ENCODE measurements at places on chromosomes 5 and 9. TPM values are rescaled to one million over a fixed set of nuclear protein-coding genes. Genes with fewer than 3 reads are reported as not detected.

RCL1 gene
- 5.1 TPM for polyA plus RNA-seq

GLRA1 gene
- polyA plus RNA-seq, result not detected

QRFP gene
- not detected for polyA plus RNA-seq

CDH6 gene
- 2.9 TPM for polyA plus RNA-seq

SPATA31D4 gene
- not detected for polyA plus RNA-seq

NUP214 gene
- polyA plus RNA-seq, result 7.6 TPM

PRRX2 gene
- 37.4 TPM for polyA plus RNA-seq

MEGF10 gene
- polyA plus RNA-seq, result not detected

INSL4 gene
- polyA plus RNA-seq, result not detected

C5orf52 gene
- not detected for polyA plus RNA-seq

SIMC1 gene
- polyA plus RNA-seq, result 6.6 TPM

SPIN1 gene
- 53.4 TPM for polyA plus RNA-seq

GRCh38 chr9:36936498-36936831, 97.6 kb downstream of the PAX5 start:
- no peak for DNase-seq

DNA sequence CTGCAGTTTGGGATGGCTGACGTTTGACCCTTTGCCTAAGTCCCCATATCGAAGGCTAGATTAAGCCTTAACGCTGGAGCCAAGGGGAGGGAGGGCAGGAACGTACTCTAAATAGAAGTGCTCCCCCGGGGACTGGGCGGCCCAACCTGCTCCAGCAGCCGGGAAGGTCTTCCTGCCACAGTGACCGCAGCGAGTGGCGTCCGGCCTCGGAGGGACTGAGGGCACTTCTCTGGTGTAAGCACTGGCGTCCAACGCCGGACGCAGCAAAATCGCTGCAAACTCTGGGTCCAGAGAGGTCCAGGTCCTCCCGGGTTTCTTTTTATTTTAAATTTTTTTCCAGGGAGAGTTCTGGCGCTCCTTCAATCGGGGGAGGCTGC, 505 bp upstream of the ACER2 start:
- DNase-seq, result no peak

DNA sequence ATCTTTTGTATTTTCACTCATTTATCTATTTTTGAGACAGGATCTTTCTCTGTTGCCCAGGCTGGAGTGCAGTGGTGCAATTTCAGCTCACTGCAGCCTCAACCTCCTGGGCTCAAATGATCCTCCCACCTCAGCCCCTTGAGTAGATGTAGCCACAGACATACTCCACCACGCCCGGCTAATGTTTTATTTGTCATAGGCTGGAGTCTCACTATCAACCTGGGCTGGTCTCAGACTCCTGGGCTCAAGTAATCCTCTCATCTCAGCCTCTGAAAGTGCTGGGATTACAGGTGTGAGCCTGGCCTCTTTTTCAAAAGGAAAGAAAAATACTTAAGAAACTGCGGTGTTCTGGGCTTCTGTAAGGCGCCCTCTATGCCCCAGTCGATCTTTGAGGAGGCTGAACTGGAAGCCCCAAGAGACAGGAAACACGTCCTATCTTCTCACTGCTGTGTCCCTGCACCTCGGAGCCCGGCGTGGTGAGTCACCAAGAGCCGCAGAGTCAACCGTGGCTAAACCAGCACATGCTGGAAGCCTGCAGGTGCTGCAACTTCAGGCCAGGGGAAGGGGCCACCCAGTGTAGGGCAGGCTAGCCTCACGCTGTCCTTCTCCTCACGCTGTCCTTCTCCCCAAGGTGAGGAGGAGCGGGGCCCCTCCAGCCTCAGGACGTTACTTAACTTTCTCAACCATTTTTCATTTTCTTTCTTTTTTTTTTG, 15.2 kb upstream of the LHX3 start:
- DNase-seq, result no peak

DNA sequence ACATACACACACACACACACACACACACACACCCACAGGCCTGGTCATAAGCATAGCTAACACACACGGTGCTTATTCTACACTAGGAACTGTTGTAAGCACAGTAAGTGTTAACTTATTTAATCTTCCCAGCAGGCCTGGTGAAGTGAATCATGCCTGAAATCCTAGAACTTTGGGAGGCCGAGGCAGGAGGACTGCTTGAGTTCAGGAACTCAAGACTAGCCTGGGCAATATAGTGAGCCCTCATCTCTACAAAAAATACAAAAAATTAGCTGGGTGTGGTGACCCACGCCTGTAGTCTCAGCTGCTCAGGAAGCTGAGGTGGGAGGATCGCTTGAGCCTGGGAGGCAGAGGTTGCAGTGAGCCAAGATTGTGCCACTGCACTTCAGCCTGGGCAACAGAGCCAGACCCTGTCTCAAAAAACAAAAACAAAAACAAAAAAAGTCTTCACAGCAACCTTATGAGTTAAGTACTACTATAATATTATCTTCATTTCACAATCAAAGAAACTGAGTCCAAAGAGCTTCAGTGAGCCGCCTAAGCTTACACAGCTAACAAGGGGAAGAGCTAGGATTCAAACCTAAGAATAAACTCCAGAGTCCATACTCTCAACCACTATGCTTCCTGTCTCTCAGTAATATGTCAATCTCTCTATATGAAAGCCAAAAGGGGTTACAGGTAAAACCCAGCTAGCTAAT, 2.3 kb downstream of the MEGF9 start:
- no peak for DNase-seq

DNA sequence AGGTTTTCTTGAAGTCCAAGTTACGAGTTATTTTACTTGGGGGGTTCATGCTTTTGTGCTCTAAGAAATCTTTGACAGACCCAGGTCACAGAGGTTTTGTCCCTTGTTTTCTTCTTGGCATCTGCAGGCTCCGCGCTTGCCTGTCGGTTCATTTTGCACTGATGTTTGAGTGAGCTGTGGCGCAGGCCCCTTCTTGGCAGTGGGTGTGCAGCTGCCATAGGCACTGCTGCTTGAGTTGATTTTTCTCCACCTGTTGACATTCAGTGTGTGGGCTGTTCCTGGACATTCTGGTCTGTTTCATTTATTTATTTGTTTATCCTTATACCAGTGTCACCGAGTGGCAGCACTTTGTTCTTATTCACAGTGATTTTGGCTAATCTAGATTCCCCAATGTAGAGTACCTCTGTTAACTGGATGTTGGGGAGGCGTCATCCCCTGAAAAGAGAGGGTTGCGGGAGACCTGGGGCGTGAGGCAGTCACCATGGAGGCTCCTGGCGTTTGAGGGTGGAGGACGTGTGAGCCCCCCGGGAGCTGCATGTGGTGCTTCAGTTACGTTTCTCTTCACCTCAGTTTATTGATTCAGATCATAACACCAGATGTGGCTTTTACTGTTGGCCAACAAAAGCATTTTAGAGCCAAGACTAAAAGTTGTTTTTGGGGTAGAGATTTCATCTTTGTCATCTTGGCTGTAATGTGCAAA, 121.4 kb upstream of the CACNA1B start:
- DNase-seq, result no peak

DNA sequence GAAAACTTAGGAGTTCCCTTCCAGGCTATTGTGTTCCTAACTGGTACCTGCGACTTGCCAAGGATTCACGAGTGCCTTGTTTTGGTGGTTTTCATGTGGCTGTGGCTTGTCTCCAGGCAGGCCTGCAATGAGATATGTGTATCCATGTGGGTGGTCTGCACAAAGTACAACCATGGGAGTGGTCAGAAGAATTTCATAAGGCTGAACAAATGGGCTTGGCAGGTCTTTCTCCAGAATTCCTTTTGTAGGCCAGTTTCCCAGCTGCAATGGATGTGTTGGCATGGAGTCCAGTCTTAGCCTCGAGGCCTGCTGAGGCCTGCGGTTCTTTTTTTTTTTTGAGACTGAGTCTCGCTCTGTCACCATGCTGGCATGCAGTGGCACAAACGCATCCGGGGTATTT, 28.8 kb upstream of the MELK start:
- DNase-seq, result peak; percentile 73

DNA sequence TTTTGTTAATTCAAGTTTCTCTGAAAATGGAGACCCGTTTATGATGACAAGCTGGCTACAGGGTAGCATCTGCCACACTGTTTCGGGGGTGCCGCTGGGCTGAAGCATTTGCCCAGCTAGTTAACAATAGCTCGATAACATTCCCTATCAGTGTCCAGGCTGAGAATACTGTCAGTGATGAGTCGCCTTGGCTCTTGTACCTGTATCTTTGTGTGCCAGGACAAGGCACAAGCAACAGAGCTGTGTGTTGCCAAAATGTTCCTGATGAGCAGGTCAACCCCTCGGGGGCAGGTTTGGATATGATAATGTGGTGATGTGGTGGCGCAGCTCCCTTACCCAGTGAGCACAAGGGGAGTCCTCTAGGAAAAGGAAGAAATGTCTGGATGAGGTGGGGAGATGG, 7.0 kb downstream of the TGFBI start:
- DNase-seq, result no peak

GRCh38 chr9:76426807-76427419, 32.1 kb upstream of the GCNT1 start:
- DNase-seq, result no peak

DNA sequence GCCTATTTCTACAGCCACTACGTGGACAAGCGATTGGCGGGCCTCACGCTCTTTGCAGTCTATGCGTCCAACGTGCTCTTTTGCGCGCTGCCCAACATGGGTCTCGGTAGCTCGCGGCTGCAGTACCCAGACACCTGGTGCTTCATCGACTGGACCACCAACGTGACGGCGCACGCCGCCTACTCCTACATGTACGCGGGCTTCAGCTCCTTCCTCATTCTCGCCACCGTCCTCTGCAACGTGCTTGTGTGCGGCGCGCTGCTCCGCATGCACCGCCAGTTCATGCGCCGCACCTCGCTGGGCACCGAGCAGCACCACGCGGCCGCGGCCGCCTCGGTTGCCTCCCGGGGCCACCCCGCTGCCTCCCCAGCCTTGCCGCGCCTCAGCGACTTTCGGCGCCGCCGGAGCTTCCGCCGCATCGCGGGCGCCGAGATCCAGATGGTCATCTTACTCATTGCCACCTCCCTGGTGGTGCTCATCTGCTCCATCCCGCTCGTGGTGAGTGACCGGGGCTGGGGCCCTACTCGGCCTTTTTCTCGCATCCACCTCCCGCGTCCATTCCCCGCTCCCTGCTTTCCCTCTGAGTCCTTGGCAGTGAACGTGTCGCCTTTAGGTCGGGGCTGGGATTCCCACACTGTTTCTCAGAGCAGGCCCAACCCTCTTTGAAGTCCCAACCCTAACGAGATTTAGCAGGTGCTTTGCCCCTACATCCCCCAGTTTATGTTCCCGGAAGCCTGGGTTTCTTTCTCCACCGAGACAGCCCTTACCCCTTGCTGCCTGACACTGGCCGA, 1.8 kb downstream of the PTGER4 start:
- no peak for DNase-seq

DNA sequence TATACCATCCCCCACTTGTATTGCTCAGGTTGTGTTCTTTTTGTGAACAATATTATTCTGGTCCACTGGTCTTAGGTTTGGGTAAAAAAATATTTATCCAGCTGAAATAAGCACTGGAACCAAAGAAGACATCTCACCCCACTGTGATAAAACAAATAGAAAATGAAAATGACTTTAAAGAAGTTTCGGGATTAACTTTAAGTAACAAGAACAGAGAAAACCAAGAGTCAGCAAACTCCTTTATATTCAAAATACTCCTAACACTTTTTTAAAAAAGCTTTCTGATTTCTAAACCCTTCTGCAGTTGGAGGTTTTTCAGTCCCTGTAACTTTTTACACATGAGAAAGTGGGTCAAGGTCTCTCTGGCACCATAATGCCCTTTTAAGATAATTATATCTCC, 273.9 kb upstream of the CDH10 start:
- DNase-seq, result no peak

GRCh38 chr5:909994-910768, 17.5 kb downstream of the TRIP13 start:
- DNase-seq, result no peak

DNA sequence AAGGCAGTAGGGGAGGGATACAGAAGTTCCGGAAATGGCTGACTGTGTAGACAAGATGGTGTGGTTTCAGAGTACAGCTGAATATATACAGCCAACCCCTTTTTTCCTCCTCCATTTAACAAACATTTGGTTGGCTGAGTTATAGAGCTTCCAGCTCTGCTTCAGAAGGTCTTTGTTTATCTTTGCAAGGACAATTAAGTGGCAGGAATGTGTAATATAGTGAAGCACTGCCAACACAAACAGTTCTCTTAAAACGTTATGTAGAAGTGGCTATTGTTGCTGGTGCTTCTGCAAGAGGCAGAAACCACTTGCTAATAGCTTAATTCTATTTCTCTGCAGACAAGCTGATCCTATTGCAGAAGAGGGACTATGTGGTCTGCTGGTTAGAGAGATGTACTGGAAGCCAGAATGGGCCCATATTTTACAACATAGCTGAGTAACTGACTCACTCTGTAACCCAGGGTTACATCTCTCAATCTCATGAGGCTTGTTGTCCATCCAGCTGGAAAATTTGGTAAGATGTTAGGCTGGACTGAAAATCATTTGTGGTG, 62.7 kb upstream of the OSMR start:
- peak; percentile 95 for DNase-seq

GRCh38 chr9:16721972-16722371, 148.5 kb downstream of the BNC2 start:
- DNase-seq, result no peak

GRCh38 chr5:75965292-75965691, 117.9 kb upstream of the SV2C start:
- DNase-seq, result no peak

GRCh38 chr9:129245276-129245675, 67.2 kb upstream of the IER5L start:
- no peak for DNase-seq

- DNase-seq, result no peak
These were observed 11.2 kb downstream of the MSANTD3 start for GRCh38 chr9:100437860-100438805.

DNA sequence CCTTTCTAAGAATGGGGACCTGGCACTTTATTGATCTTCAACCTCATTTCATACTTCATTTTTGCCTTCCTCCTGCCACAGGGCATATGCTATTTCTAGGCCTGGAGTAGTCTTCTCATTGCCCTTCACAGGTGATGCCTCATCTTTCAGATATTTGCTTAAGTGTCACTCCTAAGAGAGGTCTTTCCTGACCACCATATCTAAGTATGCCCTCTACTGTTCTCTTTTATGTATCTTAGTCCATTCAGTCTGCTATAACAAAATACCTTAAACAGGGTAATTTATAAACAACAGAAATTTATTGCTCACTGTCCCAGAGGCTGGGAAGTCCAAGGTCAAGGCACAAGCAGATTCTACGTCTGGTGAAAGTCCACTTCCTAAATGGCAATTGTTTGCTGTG, 99.1 kb downstream of the ADAMTS6 start:
- DNase-seq, result no peak

All from BJ (cell line).